ENCODE measurements at places on chromosomes 4 and X.

GRCh38 chrX:104854188-104854587 lies 288.2 kb downstream of the IL1RAPL2 start:
- no peak for DNase-seq

GRCh38 chr4:100823993-100824323 lies 306.1 kb upstream of the EMCN start:
- no peak for DNase-seq

GRCh38 chr4:179750374-179750773 lies 2308.1 kb upstream of the AGA start:
- DNase-seq: no peak

DNA sequence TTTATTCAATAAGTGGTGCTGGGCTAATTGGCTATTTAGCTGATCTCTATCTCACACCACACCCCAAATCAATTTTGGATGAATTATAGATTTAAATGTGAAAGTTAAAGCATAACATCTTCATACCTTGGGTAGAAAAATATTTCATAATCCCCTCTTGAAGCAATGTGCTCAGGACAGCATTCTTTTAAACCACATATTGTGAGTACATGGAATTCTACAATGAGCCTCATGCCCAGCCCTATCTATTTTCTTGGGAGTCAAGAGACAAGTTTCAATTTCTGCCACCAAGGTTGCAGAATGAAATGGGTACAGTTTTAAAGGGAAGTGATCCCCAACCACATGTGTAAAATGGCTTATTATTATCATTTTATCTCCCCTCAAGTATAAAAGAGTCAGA lies 30.6 kb upstream of the GPRIN3 start:
- DNase-seq: no peak

GRCh38 chr4:134636338-134637051 lies 434.9 kb upstream of the PABPC4L start:
- no peak for DNase-seq

DNA sequence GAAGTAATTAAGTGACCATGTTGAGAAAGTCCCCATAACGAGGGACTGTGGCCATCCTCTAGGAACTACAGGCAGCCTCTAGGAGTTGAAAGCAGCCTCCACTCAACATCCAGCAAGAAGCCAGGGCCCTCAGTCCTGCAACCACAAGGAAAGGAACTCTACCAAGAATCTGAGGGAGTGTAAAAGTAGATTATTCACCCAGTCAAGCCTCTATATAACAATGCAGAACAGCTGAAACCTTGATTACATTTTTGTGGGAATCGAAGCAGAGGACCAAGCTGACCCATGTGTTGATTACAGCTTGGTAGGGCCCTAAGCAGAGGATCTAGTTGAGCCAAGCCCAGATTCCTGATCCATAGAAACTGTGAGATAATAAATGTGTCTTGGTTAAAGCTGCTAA lies 17.1 kb downstream of the RPS6KA6 start:
- DNase-seq: no peak

- DNase-seq: no peak
These were observed 100.1 kb upstream of the RBPJ start for GRCh38 chr4:26220696-26221095.

- DNase-seq: peak; percentile 6
These were observed 418.0 kb downstream of the NLGN4X start for GRCh38 chrX:5810636-5811035.

DNA sequence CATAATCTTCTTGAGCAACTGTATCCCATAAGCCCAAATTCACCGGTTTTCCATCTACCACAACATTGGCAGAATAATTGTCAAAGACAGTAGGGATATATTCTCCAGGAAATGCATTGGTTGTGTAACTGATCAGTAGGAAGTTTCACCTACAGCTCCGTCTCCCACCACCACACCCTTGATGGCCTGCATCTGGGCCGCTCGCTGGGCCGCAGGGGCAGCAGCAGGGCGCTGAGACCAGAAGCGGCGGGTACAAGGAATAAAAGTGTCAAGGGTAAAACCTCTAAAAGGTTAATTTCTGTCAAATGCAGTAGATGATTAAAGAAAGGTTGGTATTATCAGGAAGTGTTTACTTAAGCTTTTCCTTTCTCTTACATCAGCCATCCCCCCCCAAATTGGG lies 167.6 kb upstream of the DKK2 start:
- no peak for DNase-seq

DNA sequence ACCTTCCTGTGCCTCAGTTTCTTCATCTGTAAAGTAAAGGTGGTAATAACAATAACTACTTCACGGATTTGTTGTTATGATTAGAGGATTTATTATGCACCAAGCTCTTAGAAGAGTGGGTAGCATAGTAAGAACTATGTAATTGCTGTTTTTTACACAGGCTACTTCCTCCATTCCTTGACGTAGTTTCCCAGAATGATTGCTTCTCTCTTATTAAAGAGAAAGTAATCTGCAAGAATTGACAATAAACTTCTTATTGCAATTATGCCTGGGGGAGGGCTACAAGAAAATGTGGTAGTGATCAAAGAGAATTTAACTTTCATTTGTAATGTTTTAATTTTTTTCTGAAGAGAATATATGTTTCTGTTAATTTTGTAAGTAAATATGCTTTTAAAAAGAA lies 238.7 kb downstream of the GASK1B start:
- no peak for DNase-seq

DNA sequence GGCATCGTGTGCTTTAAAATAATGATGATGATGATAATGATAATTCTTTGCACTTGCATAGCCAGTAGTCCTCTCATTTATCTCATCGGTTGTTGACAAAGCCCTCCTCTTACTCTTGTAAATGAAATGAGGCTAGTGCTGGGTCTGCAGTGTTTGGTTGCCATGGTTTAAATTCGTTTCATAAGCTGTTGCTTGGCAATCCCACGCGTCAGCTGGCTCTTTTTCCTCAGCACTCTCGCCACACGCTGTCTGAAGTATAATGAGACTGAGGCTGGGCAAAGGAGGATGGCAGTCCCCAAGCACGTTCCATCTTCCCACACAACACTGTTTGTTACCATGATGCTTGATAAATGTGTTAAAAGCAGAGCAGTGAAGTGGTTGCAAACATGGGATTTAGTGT lies 15.5 kb downstream of the PAGE4 start:
- peak; percentile 40 for DNase-seq

DNA sequence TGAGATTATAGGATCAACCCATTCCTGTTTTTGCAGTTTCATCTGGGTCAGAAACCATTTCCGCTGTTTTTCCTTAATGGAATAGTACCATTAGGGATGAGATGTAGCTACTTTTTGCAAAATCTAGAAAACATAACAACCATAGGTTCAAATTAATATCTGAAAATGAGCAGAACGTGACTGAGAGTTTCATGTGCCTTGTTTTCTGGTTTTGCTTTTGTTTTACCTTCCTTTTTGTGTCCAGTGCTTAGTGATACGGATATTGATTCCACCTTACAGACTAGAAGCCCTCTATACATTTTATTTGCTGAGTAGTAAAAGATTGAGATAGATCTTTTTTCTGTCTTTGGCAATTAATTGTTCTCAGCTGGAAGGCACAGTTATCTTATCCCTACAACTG lies 46.5 kb downstream of the SNX25 start:
- DNase-seq: no peak

DNA sequence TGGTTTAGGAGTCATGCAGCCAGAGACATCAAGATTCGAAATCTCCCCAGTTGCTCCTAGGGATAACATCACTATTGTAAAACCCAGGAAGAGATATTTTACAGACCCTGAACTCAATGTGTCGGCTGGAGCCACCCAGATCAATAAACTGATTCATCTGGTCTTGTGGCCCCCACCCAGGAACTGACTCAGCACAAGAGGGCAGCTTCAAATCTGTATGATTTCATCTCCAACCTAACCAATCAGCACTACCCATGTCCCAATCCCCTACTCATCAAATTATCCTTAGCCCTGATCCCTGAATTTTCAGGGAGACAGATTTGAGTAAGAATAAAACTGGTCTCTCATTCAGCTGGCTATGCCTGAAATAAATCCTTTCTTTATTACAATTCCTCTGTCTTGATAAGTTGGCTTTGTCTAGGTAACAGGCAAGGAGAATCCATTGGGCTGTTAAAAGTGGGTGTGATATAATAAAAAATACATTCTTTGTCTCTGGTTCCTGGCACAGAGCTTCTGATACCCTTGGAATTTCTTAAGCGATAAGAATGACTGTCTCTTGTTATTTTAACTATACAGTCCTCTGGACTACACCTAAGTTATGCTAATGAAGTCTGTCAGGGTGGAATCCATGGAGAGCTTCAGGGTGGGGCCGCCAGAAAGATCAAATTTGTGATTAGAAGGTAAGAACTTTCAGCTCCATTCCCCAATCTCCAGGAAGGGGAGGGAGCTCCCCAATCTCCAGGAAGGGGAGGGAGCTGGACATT lies 44.3 kb upstream of the TNIP3 start:
- DNase-seq: no peak

- DNase-seq: no peak
These were observed 6.3 kb downstream of the SLC39A8 start for GRCh38 chr4:102339018-102339417.

GRCh38 chr4:154642373-154643009 lies 30.0 kb upstream of the FGG start:
- no peak for DNase-seq

- no peak for DNase-seq
These were observed 70.9 kb downstream of the INTS12 start for GRCh38 chr4:105637408-105638176.

DNA sequence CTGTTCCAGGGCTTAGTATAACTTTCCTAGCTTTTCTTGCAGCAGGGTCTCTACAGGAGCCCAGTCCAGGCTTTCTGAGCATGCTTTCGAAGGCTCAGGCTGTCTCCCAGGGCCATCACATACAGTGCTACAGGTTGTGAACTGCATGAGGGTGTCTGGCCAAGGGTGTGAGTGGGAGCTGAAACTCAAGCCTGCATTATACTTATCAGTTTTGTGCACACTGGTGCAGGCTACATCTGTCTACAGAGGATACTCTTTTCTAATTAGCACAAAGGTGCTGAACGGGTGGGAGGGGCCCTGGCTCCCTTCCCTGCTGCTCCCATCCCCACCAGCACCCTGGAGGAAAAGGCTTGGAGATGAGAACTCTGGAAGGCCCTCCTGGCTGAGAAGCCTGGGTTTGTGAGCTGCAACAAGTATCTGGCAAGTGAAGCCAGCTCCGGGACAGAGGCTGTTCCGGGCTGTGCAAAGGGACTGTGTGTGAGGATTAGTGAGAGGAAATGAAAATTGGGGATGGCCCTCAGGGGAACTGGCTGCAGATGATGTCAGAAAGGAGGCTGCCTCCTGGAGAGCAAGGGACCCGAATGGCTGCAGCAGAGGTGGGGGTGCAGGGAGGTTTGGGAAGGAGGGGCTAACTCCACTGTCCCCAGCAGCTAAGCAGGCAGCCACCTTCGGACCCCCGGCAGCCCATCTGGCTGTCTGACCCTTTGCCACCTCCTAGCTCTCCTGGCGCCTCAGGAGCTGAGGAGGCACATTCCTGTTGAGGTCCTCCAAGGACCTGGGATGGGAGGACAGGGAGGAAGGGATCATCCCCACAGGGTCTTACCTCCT lies 68.5 kb downstream of the EFNB1 start:
- no peak for DNase-seq

GRCh38 chr4:85187106-85187505 lies 220.6 kb upstream of the WDFY3 start:
- no peak for DNase-seq

DNA sequence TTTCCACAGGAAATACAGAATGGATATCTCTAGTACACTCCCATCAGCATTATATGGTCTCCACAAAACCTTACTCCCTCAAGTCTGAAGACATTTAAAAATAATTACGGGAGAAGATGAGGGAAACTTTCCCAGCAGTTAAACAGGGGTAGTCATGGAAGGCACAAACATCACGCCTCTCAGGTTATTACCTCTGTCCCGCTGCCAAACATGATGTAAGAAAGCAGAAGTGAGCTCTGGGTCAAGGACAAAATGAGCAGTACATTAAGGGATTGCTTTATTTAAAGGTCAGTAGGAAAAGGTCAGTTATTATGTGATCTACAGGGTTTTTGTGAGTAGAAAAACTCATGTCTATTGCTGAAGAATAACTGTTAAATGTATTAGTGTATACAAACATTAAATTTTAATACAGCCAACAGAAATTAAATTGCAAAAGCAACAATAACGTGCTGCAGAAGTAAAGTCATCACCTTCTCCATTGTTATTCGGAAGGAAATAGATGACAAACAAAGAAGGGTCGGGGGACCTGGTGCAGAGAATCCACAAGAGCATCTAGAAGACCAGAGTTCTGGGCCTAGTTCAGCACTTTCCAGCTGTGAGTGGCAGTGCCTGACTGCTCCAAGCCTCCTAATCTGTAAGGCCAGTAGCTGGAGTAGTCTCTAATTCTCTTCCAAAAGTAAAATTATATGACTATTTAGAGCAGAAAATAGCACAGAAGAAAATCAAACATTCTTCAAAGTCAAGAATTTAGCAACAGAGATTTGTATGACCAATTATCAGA lies 171.2 kb downstream of the PPP3CA start:
- DNase-seq: no peak

DNA sequence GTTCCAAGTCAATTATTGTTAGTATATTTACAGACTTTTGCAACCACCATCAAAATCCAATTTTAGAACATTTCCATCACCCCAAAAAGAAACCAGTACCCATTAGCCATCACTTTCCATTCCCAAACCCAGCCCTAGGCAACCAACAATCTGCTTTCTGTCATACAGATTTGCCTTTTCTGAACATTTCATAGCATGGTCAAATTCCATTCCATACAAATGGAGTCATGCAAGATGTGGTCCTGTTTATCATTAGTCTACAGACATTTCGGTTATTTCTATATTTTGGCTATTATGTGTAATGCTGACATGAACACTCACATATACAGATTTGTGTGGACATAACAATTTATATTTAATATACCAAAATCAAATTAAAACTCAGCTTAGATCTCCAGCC lies 508.7 kb downstream of the ZNF674 start:
- DNase-seq: no peak

- DNase-seq: no peak
These were observed 65.8 kb downstream of the AFAP1 start for GRCh38 chr4:7873881-7874280.

DNA sequence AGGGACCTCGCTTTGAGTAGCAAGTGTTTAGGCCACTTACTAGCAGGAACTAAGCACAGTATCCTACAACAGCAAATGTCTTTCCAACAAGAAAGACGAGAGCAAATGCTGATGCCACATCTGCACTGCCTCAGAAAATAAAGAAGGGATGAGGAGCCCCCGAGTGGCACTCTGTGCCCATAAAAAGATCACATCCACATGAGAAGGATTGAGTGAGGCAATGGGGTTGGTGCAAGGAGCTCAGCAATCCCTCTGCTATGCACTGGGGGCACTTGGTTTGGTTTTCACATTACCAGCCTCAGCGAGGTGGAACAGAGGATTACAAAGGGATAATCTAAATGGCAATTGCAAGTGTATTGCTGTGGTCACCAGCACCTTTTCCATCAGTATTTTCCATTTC lies 252.8 kb upstream of the SLC7A11 start:
- peak; percentile 53 for DNase-seq

DNA sequence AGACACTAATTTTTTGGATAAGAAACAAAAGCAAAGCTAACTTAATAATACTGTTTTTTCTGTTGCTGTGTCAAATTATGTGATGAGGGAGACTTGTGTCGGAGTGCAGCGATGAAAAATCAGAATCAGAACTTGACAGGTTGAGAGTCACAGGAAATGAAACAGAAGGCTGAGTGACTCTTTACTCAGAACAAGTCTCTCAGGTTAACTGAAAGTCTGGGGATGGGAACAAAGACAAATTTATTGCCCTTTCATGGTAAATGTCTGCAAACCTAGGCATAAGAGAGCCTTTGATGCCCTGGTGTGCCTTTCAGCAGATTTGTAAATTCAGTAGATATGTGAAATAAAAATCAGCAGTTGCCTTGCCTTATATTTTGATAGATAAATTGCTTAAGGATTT lies 96.0 kb downstream of the ADGRL3 start:
- DNase-seq: no peak
